ENCODE measurements at places on chromosomes 4 and X. TPM values are rescaled to one million over a fixed set of nuclear protein-coding genes. Genes with fewer than 3 reads are reported as not detected.
A peak's percentile ranks its signal among the peaks of the same experiment; 100 is the strongest.

The ADAMTS3 gene
- total RNA-seq, result 3.0 TPM

The GLOD5 gene
- not detected for total RNA-seq

The SEL1L3 gene
- total RNA-seq, result 6.0 TPM

The MAGEE2 gene
- not detected for total RNA-seq

DNA sequence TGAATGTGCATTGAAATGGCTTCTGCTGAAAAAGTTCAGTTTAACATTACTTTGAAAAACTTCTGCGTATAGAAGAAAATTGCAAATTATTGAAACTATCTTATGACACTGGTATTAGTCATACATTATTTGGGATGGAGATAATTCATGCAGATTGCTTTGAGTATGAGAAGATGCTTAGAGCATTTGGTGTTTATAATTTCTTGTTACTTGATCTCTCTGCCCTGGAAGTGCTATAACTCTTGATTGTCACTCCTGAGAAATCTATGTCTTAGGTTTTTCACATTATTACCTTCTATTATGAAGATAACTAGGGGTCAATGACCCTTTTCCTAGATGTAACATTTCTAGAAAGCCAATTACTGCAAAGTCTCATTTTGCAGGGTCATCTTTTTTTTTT lies 36.4 kb downstream of the TMEM131L start:
- DNase-seq, result no peak

DNA sequence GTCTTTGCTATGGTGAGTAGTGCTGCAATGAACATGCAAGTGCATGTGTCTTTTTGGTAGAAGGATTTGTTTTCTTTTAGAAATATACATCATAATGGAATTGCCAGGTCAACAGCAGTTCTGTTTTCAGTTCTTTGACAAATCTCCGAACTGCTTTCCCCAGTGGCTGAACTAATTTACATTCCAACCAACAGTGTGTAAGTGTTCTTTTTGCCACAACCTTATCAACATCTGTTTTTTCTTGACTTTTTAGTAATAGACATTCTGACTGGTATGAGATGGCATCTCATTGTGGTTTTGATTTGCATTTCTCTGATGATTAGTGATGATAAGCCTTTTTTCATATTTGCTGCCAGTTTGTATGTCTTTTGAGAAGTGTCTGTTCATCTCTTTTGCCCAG lies 406.3 kb downstream of the DTHD1 start:
- DNase-seq, result no peak

DNA sequence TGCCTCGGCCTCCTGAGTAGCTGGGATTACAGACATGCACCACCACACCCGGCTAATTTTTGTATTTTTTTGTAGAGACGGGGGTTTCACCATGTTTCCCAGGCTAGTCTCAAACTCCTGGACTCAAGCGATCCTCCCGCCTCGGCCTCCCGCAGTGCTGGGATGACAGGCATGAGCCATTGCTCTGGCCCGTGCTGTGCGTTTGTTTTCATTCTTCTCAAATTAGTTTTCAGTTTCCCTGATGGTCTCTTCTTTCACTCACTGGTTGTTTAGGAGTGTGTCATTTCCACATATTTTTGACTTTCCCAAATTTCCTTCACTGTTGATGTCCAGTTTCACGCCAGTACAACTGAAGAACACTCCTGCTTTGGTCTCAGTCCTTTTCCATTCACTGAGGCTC lies 31.8 kb downstream of the SH3TC1 start:
- peak; percentile 63 for DNase-seq

- peak; percentile 84 for DNase-seq
These were observed 18.6 kb downstream of the CLCN4 start for GRCh38 chrX:10175319-10175871.

The GYG2 gene
- 3.9 TPM for total RNA-seq

DNA sequence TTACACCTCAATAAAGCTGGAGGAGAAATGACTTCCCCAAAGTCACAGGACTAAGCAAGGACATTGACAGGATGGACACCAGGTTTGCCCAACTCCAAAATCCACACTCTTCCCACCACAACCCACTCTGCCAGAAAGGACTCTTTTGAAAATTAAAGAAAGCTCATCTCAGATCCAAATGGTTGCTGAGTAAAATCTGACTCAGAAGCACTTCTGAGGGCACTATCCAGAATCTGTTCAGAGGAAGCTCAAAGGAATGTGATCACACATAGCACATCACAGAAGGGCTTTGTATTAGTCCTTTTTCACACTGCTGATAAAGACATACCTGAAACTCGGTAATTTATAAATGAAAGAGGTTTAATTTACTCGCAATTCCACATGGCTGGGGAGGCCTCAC lies 155.5 kb downstream of the RAB28 start:
- DNase-seq, result no peak

GRCh38 chrX:50067435-50068284 lies 133.1 kb downstream of the AKAP4 start:
- DNase-seq, result no peak
